ENCODE measurements at places on chromosomes 2 and 18.

DNA sequence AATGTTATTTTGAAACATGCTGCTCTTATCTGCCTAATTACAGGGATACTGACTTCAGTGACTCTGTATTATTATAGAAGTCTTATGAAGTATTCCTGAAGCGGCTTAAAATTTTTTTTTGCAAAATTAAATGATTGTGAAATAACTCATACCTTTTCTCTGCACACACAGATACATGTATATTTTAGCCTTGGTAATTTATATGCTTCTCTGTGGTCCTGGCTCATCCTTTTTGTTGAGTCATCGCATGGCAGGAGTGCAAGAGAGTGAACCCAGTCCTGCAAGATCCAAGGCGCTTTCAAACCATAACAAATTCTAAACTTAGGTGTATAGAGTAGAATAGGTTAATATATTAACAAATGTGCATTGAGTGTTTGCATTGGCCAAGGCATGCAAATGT, 8.6 kb downstream of the CCNT2 start:
- no peak for DNase-seq

GRCh38 chr2:60992985-60993392, 24.5 kb upstream of the PEX13 start:
- DNase-seq = no peak

DNA sequence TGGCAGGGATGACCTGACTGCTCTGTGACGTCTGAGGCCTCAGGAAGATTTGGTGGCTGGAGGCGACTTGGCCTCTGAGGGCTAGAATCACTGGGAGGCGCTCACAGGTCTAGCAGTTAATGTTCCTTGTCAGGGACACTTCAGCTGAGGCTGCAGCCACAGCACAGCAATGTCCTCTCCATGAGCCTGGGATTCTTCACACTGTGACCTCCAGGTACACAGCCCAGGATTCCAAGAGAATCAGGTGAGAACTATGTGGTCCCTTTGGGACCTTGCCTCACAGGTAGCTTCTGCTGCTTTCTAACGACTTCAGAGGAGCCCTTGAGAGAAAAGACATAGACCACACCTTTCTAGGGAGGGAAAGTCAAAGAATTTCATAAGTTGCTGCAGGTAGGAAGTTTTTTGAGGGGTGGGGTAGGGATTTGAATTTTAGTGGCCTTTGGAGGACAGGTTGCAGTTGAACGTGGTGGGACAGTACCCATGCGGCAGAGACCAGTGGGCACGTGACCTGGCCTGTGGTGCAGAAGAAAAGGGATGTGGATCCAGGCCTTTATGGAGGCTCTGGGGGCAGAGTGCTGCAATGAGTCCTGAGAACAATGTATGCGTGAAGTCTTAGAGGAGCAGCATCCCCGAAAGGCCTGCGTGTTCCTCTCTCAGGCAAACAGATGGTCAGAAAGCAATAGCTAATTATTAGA, 86.2 kb downstream of the LYPD1 start:
- DNase-seq = no peak

- no peak for DNase-seq
Measured at GRCh38 chr2:64348386-64349130, 105.4 kb upstream of the LGALSL start.

GRCh38 chr18:78813156-78813555, 166.5 kb upstream of the SALL3 start:
- no peak for DNase-seq

DNA sequence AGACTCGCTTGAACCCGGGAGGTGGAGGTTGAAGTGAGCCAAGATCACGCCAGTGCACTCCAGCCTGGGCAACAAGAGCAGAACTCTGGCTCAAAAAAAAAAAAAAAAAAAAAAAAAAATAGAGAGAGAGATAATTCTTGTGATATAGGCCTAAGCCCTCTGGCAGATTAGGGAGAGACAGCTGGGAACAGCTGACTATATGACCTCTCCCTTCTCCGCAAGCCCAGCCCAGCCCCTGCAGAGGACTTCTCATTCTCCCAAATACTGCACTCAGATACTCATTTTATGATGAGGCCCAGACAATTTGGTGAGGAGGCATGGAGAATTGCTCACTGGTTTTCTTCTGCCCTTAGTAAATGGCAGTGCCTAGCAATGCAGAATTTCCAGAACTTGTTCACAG, 262.0 kb downstream of the HAUS1 start:
- no peak for DNase-seq

DNA sequence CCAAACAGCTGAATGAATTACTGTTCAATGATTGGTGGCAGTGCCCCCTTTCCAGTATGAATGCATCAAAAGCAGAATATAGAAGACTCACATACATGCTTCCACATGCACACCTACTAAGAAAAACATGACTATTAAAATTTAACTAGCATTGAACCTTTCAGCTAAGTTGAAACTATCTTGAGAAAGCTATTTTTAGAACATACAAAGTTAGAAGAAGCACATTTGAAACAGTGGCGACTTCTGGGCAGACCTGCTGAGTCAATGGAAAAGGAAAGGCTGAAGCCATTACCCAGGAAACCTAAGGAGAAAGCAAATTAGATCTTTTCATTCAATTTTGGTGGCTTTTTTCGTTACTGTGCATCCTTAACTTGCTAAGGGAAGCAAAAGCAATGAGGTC, 55.9 kb downstream of the PLA2R1 start:
- no peak for DNase-seq

DNA sequence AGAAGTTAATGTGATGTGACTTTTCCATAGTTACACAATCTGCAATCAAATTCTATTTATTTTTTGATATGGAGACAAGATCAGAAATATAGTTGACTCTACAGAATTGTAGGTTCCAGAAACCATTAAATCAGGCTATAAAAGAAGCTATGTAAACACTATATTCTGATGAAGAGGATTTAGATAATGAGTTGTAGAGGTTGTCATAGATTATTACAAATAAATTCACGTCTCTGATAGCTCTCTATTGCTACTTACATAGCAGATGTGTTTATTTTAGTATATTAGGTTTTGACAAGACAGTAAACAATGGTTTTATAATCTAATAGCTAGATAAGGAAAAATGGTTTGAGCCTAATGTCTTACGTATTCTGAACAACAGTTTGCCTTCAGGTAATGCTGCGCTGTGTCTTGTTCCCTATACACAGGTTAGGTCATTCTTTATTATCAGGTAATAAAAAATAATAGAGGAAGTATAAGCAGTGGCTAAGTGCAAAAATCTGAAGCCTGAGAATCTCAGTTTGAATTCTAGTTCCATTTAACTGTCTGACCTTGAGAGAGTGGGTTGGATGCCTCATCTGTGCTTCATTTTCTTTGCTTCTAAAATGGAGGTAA, 93.4 kb downstream of the PPP1R1C start:
- DNase-seq = no peak

DNA sequence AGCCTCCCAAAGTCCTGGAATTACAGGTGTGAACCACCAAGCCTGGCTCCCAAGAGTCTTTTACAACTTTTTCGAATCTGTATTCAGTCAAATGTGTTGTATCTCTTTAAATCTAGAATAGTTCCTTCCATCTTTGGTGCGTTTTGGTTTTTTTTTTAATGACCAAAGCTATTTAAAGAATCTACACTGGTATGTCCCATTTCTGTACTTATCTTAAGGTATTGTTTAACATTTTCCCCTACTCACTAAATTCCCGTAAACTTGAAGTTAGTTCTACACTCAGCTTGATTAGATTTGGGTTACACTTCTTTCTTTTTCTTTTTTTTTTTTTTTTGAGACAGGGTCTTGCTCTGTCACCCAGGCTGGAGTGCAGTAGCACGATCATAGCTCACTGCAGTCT, 63.8 kb downstream of the TMEM237 start:
- DNase-seq = peak; percentile 7

GRCh38 chr2:151669585-151670081, 64.6 kb downstream of the NEB start:
- DNase-seq = no peak

DNA sequence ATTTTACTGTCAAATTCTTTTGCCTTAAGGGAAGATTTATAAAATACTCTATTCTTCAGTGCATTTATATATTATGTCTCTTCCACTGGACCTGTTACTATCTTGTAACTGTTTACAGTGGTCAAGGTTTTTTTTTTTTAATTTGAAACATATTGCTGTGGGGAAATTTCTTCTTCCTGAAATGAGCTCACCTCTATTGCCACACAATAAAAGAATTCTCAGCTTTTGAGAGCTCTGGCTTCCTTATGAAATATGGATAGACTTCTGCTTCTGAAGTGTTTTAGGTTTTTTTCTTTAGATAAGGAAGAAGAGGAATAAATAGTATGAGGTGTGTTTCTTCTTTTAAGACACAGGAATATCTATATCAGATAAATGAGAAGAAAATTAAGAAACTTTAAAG, 7.7 kb downstream of the VRK2 start:
- no peak for DNase-seq

GRCh38 chr2:145258903-145259579, 739.1 kb upstream of the ZEB2 start:
- DNase-seq = peak; percentile 2
